Testis (tissue), 5 donors: ENCODE measurements at places on chromosomes 7 and 10. TPM values are rescaled to one million over a fixed set of nuclear protein-coding genes. Genes with fewer than 3 reads are reported as not detected.

DNA sequence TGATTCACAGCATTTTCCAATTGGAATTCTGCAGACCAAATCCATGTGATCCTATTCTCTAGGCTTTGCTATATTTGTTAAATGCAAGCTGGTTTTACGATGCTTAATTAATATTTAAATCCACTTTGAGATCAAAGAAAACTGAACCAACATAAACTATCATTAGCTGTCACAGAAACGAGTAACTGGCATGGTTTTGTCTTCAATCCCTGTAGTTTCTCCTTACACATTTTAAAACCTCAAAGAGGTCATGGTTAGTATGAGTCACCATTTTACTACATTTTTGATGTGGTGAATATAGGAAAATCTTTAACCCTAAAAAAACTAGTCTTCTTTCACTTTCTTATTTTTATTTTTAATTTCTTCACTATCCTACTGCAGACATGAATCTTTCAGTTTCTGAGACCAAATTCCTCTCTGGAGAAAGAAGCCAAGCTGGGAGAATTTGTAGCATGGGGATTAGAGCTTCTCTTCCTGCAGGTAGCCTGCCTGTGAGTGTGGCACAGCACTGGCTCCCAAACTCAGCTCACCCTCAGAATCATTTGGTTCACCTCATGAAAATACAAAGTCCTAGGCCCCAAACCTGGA, 8.7 kb upstream of the LIPM start:
- no peak for DNase-seq

- DNase-seq = no peak
These were observed 56.8 kb upstream of the LANCL2 start for GRCh38 chr7:55308186-55308929.

GIMAP4 gene
- total RNA-seq = 6.2 TPM

- peak; percentile 58 for DNase-seq
These were observed 9.8 kb downstream of the PODXL start for GRCh38 chr7:131546583-131547141.

CRHR2 gene
- total RNA-seq = 0.50 TPM
